8988T (cell line): ENCODE measurements at places on chromosomes 13 and 19.

GRCh38 chr13:37026771-37027170 is 26.2 kb downstream of the EXOSC8 start:
- no peak for DNase-seq

- DNase-seq = no peak
Measured at GRCh38 chr13:51280379-51280940, 58.3 kb downstream of the FAM124A start.

- DNase-seq = no peak
Measured at GRCh38 chr19:28497137-28497536, 715.8 kb downstream of the UQCRFS1 start.

DNA sequence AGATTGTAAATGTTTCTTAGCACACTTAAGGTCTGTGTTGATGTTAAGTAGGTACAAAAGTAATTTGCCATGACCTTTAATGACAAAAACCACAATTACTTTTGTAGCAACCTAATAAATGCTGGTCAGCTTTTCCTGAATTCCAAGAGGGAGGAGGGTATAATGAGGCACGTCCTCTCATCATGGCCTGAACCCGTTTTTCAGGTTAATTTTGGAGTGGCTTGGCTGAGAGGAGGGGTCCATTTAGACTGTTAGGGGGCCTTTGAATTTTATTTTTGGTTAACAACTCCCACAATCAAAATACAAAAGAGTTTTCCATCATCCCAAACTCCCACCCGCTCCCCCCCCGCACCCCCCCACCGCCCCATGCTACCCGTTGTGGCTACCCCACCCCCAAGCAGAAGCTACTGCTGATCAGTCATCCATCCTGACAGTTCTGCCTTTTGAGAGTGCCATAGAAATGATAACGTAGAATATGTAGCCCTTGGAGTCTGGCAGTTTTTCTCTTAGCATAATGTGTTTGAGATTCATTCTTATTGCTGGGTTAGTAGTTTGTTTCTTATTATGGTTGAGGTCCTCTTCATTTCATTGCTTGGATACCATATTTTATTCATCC is 14.4 kb upstream of the PLEKHF1 start:
- DNase-seq = no peak

- DNase-seq = no peak
Measured at GRCh38 chr13:35690581-35691207, 214.2 kb upstream of the MAB21L1 start.

DNA sequence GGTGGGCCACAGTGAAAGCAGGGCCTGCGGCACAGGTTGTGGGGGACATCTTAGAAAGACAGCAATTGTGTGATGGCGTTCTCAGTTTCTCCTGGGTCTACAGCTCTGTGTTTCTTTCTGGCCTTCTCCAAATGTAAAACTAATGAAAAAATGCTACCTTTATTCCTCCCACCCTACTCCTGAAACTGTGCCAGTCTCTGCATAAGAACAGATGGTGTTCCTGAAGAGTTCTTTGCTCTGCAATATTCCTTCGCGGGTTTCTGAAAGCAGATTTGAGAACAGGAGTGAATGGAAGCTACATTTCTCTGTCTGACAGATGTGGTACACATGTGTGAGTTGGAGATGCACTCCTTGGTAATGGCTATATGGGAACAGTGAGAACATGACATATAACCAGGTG is 18.0 kb upstream of the LRCH1 start:
- no peak for DNase-seq
